ENCODE measurements at places on chromosomes 3 and 15.

GRCh38 chr15:57376696-57377477 is 582 bp downstream of the CGNL1 start:
- DNase-seq = no peak

GRCh38 chr3:15404767-15405166 is 22.6 kb downstream of the METTL6 start:
- no peak for DNase-seq

DNA sequence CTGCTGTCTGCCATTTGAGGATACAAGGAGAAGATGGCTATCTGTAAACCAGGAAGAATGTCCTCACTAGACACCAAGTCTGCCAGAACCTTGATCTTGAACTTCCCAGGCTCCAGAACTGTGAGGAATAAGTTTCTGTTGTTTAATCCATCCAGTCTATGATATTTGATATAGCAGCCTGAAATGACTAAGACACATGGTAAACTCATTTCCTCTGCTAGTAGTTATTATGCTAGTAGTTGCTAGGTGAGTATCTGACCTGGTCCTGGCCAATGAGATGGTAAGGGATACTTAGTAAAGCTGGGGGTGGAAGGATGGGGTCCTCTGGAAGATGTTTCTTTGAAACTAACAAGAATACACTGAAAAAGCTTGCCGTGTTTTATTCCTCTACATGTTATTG is 280.7 kb upstream of the ARHGEF26 start:
- DNase-seq = no peak

GRCh38 chr15:80823995-80824394 is 44.8 kb downstream of the CEMIP start:
- no peak for DNase-seq

- DNase-seq = no peak
These were observed 29.5 kb downstream of the RTP3 start for GRCh38 chr3:46527239-46527638.

DNA sequence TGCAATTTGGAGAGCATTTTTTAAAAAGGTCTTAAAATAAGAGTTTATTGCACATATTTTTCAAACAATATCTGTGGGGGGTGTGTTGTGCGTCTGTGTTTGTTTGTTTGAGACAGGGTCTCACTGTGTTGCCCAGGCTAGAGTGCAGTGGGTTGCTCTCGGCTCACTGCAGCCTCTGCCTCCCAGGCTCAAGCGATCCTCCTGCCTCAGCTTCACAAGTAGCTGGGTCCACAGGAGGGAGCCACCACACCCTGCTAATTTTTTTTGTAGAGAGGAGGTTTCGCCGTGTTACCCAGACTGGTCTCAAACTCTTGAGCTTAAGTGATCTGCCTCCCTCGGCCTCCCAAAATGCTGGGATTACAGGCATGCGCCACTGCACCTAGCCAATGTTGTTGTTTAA is 2.7 kb downstream of the MLF1 start:
- DNase-seq = no peak

- DNase-seq = no peak
These were observed 92.1 kb downstream of the IGF2BP2 start for GRCh38 chr3:185732782-185733181.
